ENCODE measurements at places on chromosomes 3 and 15.

DNA sequence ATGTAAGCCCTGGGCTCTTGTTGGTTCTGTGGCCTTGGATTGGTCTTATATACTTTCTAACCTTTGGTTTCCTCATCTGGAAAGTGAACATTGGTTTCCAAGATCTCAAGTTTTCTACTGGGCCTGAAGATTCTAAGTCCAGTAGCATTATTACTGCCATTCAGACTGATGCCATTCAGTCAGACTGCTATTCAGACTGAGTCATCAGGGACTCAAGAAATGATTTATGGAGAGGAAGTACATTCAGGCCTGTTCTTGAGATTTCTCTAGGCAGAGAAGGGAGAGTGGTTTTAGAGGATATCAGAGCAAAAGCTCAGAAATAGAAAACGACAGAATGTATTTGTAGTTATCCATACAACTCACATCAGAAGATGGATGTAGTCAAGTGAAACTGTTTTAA lies 557.2 kb downstream of the NR2F2 start:
- H3K4me3 ChIP-seq, result no peak overlapping the region
- H3K27me3 ChIP-seq, result no peaks in the 10 kb centered on the region
- no peaks in the 10 kb centered on the region for H3K4me1 ChIP-seq
- no peaks in the 10 kb centered on the region for H3K36me3 ChIP-seq
- no peak overlapping the region for H3K27ac ChIP-seq
- DNase-seq, result no peak

- no peaks in the 10 kb centered on the region for H3K36me3 ChIP-seq
- H3K27ac ChIP-seq, result no peak overlapping the region
- peak; percentile 1 for DNase-seq
- H3K4me3 ChIP-seq, result no peak overlapping the region
Measured at GRCh38 chr3:126349611-126350501, 7.4 kb downstream of the KLF15 start.

GRCh38 chr3:31390466-31390865 lies 142.3 kb upstream of the STT3B start:
- H3K36me3 ChIP-seq, result no peaks in the 10 kb centered on the region
- H3K27ac ChIP-seq, result no peak overlapping the region
- no peak for DNase-seq
- H3K4me3 ChIP-seq, result no peak overlapping the region

DNA sequence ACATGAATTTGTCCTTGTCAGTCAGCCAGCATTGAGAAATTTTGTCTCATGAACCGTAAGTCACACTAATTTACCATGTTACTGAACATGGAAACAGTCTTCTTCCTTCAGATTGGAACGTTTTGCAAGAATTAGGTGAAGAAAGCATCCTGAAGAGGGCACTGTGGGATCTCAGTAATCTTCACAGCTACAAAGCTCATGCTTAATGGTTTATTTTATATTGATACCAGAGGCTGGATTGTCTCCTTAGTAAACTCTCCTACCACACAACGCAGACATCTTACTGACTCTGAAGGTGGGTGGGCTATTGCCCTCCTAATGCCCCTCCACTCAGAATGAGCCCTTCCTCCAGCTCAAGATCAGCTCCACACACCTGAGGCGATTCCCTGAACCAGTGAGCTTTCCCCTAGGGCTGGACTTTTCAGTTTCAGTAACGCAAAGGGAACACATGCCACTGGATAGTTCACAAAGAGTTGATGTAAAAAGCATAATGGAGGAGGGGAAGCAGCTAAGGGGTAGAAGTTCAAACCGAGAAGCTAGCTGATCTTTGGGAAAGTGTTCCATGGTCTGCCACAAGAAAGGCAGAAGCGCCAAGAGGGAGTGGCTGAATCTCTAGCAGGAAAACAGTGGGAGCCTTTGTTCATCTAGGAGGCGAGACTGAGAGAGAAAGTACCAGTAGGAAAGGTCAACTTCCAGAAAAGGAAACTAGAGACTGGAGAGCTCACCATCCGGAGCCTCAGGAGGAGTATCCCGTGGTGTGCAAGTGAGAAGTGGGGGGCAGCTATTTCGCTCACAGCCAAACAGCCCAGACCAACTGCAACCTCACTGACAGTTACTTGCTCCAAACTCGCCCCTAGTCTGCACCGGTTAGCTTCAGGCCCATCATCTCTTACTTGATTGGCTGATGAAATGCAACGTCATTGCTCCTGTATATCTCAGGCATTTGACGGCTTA lies at the start of gene SLC9C1:
TSS of gene SLC9C1 (minus strand) at position 849 of the 954 bp plus-strand sequence. CDS start 7,425 bp downstream, outside the sequence.
- H3K4me1 ChIP-seq, result peaks cover 31% of the 10 kb centered on the region
- H3K27me3 ChIP-seq, result no peaks in the 10 kb centered on the region

- no peak for DNase-seq
- no peaks in the 10 kb centered on the region for H3K27me3 ChIP-seq
- no peak overlapping the region for H3K4me3 ChIP-seq
- H3K27ac ChIP-seq, result no peak overlapping the region
- no peaks in the 10 kb centered on the region for H3K4me1 ChIP-seq
Measured at GRCh38 chr3:64303401-64303800, 78.1 kb upstream of the PRICKLE2 start.

DNA sequence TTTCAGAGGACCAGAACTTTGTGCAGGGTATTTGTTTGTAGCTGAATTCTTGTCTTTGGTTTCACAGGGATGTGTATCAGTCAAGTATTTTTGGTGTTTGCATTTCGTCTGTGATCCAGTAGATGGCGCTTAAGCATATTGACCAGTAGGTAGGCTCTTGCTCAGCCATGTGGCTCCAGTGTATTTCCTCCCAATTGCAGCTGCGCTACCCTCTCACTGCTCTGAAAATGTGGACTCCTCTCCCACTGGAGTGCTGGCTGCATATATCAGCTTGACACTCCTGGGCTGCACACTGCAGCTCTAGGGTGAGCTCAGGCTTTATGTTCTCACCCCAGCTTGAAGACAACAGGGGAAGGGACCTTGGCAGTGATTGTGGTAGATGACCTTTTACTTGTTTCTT lies 1264.3 kb upstream of the ALCAM start:
- peak; percentile 57 for DNase-seq
- no peaks in the 10 kb centered on the region for H3K36me3 ChIP-seq
- no peak overlapping the region for H3K27ac ChIP-seq
- no peak overlapping the region for H3K4me3 ChIP-seq
- H3K27me3 ChIP-seq, result no peaks in the 10 kb centered on the region
- no peaks in the 10 kb centered on the region for H3K4me1 ChIP-seq

DNA sequence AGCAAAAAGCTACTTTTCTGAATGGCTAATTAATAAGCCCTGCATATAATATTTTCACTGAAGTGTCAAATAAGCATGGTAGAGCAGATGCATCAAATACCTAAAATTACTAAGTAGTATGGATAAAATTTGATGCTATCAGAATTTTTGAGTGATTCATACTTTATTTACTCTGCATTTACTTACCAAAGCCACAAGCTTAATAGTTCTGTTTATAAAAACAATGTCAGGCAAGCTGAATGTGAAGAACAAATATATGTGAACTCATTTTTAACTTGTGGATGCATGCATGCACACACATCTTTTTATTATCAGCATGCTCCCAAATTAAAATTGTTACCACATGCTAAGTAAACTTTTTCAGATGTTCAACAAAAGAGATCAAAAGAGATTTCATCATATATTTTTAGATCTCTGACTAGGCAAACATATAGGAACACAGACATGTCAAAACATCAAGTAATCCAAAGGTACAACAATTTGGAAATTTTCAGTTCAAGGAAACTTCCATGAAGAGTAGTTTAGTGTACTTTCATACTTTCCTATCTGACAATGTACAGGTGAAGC lies 969.4 kb downstream of the ROBO1 start:
- no peaks in the 10 kb centered on the region for H3K27me3 ChIP-seq
- no peaks in the 10 kb centered on the region for H3K36me3 ChIP-seq
- no peak overlapping the region for H3K27ac ChIP-seq
- DNase-seq, result no peak
- H3K4me1 ChIP-seq, result no peaks in the 10 kb centered on the region

DNA sequence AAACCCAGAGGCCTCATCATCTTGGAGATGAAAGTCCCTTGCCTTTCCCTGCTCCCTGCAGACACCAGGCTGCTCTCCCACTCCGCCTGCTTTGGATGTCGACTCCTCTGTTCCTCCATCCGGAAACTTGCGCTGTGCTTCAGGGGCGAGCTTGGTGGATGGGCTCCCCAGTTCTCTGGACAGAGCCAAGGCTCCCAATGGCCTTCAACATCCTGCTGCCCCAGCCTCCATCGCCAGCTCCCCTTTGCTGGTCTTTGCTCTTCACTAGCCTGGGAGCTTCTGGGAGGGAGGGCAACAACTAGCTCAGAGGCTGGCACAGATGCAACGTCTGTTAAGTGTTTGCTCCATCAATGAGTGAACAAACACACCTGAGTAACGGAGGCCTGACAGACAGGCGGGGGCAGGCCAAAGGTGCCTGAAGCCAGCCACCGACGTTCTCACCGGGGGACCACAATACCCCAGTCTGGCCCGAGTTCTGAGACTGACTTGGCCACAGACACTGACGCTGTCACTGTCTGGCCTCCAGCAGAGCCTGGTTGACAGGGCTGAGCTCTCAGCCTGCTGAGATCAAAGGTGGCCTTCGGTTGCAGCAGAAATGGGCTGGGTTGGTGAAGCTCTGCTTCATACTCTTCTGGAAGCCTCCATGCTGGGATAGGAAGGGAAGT lies 39.0 kb downstream of the RGMA start:
- no peaks in the 10 kb centered on the region for H3K36me3 ChIP-seq
- no peak for DNase-seq
- no peak overlapping the region for H3K4me3 ChIP-seq
- H3K27ac ChIP-seq, result no peak overlapping the region
- no peaks in the 10 kb centered on the region for H3K4me1 ChIP-seq

GRCh38 chr15:80563372-80563997 lies 131.6 kb upstream of the ABHD17C start:
- no peak for DNase-seq
- no peaks in the 10 kb centered on the region for H3K36me3 ChIP-seq
- H3K4me1 ChIP-seq, result no peaks in the 10 kb centered on the region
- no peaks in the 10 kb centered on the region for H3K27me3 ChIP-seq
- H3K27ac ChIP-seq, result no peak overlapping the region

DNA sequence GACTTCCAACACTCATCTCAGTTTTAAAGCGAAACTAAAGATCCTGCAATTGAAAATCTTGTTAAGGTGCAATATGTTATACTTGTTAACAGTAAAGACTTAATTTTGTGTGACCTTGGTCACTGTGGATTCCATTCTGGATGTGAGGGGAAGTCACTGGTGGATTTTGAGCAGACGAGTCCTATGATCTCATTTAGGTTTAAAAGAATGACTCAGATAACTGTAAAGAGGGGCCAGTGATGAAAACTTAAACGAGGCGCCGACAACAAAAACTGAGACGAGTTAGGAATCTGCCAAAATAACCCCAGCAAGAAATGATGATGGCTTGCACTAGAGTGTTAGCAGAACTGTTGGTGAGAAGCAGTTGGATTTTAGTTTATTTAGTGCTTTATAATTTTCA lies 56.5 kb downstream of the LRRC28 start:
- no peaks in the 10 kb centered on the region for H3K27me3 ChIP-seq
- no peak for DNase-seq
- no peaks in the 10 kb centered on the region for H3K36me3 ChIP-seq
- H3K4me3 ChIP-seq, result no peak overlapping the region
- H3K4me1 ChIP-seq, result peaks cover 13% of the 10 kb centered on the region

GRCh38 chr3:195916991-195917390 lies 8.6 kb upstream of the TNK2 start:
- no peak for DNase-seq
- no peak overlapping the region for H3K27ac ChIP-seq
- H3K36me3 ChIP-seq, result no peaks in the 10 kb centered on the region
- no peaks in the 10 kb centered on the region for H3K27me3 ChIP-seq
- peaks cover 5% of the 10 kb centered on the region for H3K4me1 ChIP-seq
- no peak overlapping the region for H3K4me3 ChIP-seq

DNA sequence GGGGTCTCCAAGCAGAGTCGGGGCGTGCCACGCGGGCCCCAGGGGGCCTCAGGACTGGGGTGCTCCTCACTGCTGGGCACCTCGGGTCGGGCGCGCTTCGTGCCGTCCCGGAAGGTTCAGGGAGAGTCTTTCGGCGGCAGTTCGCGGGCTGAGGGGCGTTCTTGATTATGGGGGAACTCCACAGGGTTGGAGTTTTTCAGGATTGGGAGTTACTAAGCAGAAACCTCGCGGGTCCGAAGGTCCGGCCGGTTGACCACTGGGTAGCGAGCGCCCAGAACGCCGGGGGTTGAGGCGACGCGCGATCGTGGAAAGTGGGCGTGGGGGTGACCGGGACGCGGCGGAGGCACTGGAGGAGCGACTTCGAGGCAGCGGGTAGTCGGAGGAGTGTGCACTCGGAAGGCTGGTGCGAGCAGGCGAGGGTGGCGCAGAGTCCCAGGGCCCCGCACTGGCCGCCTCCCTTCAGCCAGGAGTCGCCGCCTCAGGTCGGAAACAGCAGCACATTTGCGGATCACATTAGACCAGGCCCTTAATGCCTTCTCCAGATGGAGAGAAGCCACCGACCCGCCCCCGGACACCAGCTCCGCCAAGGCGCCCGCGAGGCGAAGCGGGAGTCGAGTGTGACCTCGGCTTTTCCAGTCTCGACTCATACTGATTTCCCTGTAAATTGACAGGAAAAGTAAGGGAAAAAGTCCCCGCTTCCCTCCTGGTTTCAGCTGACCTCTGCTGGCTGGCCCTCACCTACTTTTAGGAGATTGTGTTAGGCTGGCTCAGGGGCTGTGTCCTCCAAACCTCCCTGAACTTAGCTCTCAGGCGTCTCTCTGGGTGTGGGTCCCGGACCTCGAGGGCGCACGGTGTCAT lies 685 bp downstream of the ADAMTSL3 start:
- no peaks in the 10 kb centered on the region for H3K36me3 ChIP-seq
- DNase-seq, result no peak
- H3K27ac ChIP-seq, result no peak overlapping the region
- no peaks in the 10 kb centered on the region for H3K27me3 ChIP-seq

DNA sequence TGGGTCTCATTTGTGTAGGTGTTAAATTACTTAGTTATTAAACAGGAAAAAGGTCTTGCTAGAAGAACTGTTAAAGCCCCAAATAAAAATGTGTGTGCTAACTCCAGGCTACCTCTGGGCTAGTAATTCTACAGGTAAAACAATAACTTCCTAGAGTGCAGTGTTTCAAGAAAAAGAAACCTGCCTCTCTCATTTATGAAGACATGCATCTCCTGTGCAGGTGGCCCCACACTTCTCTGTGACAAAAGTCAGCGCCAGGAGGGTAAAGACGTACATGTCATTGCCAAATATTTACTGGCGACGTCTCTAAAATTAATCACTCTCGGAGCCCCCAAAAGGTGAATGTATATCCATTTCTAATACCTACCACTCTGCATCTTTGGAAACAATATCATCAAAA lies 131.7 kb downstream of the FOXP1 start:
- H3K36me3 ChIP-seq, result no peaks in the 10 kb centered on the region
- no peak for DNase-seq
- H3K4me1 ChIP-seq, result peaks cover 50% of the 10 kb centered on the region
- H3K27me3 ChIP-seq, result no peaks in the 10 kb centered on the region

All from MM.1S (cell line).